Hematopoietic multipotent progenitor cell treated with erythropoietin and hydrocortisone succinate and interleukin-3 and kit ligand, for 6 days (in vitro differentiated cells): ENCODE measurements at places on chromosomes 4 and X.

DNA sequence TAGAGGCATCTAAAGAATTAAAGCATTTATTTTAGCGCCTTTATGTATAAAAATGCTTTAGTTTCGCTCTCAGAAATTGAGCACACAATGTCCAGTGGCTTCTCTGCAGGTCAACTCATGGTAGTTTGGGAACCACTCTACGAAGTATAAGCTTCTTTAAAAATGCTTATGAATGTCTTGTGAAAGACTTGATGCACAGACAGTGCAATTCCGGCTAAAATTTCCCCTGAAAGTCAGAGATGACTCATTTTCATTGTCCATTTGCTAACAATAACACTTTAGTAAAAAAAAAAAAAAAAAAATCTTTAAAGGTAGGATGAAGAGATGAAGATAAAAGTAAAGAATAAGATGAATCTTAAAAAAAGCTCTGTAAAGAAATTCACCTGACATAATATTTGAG lies 117.2 kb downstream of the PDHA2 start:
- no peak for DNase-seq

DNA sequence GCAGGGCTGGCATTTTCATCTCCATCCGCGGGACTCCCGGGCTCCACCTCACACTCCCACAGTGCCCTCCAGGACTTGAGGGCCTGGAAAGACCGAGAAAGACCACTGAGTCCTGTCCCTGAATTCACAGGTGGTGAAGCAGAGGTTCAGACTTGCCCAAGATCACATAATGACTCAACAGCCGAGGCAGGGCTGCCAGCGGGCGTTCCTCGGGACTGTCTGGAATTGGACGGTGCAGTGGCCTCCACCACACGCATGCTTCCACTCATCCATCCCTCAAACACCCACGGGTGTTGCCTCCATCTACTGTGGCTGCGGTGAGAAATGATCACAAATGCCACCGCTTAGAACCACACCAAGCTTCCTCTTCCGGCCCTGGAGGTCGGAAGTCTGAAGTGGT lies 6.9 kb upstream of the ADRA2C start:
- DNase-seq: no peak

- DNase-seq: no peak
These were observed 750.5 kb upstream of the POU3F4 start for GRCh38 chrX:82757614-82758013.

DNA sequence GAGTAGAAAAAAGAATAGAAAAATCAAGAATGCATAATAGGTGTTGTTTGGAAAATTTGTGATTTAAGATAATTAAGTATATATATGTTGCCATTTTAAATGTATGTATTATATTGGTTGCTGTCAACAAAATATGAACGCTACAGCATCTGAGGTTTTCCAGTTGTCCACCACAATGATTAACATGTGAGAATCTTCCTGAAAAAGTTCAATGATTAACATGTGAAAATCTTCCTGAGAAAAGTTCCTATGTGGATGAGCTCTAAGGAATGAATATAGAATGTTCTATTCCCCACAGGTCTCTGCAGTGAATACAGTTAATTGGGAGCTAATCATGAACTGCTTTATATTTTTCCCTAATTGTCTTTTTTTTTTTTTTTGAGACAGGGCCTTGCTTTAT lies 214.7 kb downstream of the CBR4 start:
- DNase-seq: no peak

DNA sequence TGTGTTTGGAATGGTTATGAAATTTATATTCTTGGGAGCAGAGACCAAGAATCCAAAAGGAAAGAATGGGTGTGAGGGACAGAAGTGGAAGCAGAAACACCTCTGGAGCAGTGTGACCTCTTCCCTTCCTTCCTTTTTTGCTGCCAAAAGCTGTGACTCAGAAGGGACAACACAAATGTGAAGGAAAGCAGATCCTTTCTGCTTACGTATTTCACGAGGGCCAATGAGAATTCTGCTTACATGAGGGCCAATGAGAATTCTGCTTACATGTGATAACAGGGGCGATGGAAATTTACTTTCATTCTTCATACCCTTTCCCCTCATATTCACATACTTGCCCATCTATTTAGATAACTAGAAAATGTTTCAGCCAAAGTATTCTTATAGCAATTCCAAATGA lies 404.6 kb downstream of the PRDM5 start:
- DNase-seq: no peak

- no peak for DNase-seq
These were observed 53.7 kb upstream of the TMPRSS11F start for GRCh38 chr4:68183417-68183816.

- DNase-seq: no peak
These were observed 520.5 kb upstream of the NR3C2 start for GRCh38 chr4:148962539-148963290.

DNA sequence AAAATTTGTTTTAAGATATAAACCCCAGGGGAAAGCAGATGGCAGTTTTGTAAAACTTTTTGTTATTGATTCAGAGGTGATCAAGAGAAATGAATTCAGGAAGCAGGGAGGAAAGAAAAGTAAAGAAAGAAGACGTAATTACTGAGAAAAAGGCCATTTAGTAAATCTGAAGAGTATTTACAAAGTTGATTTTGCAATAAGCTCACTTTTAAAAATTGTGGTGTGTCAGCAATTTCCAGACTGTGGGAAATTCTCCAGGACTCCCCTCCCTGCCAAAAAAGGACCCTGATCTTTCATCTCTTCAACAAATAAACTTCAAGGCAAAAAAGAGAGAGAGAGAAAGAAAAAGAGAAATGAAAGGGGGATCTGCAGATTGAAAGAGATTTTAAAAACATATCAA lies 36.6 kb downstream of the PCYT1B start:
- no peak for DNase-seq

DNA sequence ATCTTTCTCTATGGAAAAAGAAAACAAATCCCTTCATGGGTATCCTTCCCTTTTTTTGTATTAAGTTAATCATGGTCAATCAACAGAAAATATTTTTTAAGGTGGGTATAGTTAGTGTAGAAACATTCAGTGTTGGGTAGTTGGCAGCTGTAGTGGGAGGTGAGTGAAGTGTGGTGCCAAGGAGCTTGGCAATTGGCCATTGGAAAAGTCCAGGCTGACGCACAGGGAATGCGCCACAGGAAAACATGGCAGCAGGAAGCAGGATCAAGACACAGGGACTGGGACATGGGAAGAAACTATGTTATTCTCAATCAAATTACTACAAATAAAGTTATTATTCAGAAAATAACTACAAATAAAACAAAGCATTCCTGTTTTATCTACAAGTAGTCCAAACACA lies 20.0 kb downstream of the PALLD start:
- no peak for DNase-seq

GRCh38 chr4:168200685-168201084 lies 108.3 kb downstream of the ANXA10 start:
- DNase-seq: no peak
